ENCODE measurements at places on chromosomes 6 and 20.
A peak's percentile ranks its signal among the peaks of the same experiment; 100 is the strongest.

GRCh38 chr6:42368181-42368580 lies 83.5 kb downstream of the TRERF1 start:
- no peak for DNase-seq

DNA sequence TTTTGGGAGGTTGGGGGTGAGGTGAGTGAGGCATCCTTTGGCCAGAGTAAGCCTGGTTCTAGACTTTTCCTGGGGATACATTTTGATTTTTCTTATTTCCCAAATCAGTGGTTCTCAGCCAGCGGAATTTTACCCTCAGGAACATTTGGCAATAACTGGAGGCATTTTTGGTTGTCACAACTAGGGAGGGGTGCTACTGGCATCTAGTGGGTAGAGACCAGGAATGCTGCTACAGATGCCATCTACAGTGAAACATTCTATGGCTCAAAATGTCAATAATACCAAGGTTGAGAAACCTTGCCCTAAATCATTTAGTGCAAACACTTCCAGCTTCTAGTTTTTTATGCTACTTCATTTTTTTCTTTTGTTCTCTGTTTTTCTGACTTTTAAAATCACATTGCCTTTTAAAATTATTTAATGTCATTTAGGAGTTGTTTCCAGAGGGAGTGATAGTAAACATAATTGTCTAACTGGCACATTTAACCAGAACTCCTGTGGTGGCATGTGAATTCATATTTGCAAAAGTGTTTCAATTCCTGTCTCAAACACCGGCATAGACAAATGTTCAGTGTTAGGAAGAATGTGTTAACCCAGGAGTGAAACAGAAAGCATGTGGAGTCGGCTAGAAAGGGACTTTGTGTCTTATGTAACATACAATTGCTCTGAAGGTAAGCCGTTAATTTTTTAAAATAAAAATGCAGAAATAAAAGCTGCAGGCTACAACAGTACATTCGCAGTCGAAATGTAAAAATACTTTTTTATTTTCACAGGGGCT lies 59.0 kb downstream of the QRSL1 start:
- no peak for DNase-seq

- DNase-seq, result no peak
Measured at GRCh38 chr6:80988892-80989291, 763.6 kb downstream of the TENT5A start.

DNA sequence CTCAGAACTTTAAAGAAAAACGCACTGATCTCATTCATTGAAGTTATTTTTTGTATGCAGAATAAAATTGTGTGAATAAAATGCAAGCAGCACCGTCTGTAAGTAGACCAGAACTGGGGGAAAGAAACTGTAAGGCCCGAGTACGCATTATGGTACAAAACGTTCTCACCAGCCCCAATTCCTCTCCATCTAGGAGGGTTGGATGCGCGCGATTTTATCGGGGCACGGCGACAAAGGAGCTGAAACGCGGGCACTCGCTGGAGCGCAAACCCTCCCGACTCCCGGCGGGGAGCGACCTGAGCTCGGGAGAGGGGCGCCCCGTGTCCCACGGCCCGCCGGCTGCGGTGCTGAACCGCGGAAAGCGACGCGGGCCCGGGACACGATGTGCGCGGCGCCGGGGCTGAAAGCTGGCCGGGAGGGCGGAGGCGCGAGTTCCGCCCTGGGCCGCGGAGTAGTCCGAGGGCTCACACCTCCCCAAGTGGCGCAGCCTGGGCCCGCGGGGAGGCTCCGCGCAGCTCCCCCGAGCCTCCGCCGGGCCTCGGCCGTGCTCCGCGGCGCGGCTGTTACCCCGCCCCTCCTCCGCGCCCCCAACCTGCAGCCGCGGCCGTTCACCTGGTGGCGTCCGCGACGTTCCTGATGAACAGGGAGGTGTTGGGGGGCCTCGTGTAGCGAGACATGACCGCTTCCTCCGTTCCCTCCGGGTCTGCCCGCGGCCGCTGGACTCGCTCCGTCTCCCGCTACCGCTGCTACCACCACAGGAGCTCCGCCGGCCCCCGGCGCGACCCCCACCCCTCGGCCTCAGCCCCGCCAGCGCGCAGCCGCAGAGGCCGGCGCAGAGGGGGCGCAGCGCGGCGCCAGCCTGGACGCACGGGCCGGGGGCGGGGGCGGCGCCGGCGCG lies at the start of gene SRSF12:
Gene SRSF12, minus strand, starts transcription at position 861 of the 898 bp plus-strand sequence. Its CDS starts 184 bp downstream, at position 677.
- peak; percentile 34 for DNase-seq

DNA sequence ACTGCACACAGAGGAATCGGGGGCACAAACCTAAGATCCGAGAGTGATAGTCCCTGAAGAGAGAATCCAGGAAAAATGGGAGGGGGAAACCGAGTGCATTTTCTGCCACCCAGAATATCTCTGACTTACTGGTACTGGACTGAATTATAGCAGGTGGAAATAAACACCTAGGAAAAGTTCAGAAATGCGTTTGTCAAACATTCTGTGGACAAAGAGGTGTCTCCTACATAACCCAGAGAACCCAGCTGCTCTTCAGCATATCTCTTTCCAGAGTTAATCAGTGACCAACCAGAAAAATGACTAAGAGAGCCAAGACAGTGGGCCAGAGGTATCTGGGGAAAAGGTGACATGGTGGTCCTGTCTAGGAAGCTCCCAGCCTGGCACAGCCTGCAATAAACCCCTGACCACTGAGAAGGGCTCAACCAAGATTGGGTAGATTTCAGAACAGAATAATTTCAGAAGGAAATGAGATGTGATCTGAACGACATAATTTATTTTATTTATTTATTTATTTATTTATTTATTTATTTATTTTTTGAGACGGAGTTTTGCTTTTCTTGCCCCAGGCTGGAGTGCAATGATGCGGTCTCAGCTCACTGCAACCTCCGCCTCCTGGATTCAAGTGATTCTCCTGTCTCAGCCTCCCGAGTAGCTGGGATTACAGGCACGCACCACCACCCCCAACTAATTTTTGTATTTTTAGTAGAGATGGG lies 6.0 kb upstream of the VNN1 start:
- DNase-seq, result no peak

DNA sequence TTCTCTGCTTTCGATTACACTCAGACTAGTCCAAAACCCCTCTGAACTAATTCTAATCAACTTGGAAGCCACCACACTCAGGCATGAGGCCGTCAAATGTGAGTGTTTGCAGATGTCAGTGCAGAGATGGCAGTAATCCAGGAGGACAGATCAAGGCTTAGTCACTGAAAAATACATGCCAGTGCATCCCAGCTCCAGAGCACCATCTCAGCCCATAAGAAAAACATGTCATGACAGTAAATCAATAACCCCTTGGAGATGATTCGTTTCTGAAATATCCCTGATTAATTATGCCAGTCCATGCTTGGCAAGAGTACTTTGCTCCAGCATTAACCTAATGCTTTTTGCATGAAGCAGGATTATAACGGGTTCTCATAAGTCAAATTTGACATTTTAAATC lies 179.5 kb downstream of the ADAT2 start:
- DNase-seq, result peak; percentile 6

DNA sequence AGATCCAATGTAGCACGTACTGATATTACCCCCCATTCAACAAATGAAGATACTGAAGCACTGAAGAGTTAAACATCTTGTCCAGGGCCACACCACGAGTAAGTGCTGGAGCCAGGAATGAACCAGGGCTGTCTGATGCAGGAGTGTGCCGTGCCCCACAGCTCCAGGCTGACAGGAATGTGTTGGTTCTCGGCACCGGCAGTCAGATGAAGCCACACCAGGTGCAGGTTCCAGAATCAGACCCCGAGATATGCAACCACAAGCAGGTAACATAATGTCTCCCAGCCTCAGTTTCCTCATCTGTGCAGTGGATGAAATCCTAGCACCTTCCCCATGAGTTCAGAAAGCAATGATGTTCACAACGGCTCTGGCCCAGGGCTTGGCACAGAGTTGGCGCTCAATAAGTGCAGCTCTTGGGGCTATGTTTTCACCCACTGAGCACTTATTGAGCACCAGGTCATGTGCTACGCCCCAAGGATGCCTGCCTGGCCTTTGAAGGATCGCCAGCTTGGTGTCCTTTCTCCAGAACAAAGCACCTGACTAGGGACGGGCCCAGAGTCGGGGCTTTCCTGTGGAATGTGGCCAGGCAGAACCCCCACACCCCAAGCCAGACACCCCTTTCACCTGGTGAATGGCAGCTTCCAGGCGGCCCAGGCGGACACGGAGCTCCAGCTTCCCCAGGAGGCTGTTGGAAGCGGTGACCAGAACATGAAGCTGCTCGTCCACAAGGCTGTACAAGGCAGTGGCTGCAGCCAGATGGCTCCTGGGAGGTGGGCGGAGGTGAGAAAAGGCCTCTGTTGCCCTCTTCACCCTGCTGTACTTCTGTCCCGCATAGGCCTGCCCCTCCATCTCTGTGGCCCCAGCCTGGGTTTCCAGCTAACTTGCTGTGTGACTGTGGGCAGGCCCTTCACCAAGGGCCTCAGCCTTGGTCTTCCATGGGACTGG lies 41.3 kb downstream of the KIAA1755 start:
- DNase-seq, result no peak

DNA sequence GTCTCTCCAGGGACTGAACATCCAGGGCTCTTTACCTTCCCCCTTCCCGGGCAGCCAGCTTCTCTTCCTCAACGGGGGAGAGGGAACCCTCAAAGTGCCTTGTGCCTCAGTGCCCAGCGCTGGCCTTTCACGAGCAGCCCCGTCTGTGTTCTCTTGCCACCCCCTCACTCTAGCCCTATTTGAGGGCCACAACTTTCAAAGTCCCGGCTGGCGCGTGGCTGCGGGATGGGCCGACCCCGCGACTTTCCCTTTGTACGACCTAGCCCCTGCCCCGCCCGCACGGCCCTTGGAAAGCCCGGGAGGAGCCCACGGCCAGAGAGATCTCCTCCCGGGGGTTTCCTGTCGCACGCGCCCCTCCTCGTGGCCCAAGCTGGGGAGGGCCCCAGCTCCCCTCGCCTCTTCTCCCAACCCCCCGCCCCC lies 559 bp downstream of the SCRT2 start:
- DNase-seq, result no peak

- DNase-seq, result no peak
Measured at GRCh38 chr6:68054756-68055155, 580.3 kb upstream of the ADGRB3 start.

GRCh38 chr6:106315765-106316374 lies 9.7 kb downstream of the ATG5 start:
- no peak for DNase-seq

GRCh38 chr20:10076126-10077080 lies 41.6 kb downstream of the ANKEF1 start:
- DNase-seq, result peak; percentile 82

GRCh38 chr6:154960299-154960843 lies 34.7 kb upstream of the TIAM2 start:
- peak; percentile 17 for DNase-seq

DNA sequence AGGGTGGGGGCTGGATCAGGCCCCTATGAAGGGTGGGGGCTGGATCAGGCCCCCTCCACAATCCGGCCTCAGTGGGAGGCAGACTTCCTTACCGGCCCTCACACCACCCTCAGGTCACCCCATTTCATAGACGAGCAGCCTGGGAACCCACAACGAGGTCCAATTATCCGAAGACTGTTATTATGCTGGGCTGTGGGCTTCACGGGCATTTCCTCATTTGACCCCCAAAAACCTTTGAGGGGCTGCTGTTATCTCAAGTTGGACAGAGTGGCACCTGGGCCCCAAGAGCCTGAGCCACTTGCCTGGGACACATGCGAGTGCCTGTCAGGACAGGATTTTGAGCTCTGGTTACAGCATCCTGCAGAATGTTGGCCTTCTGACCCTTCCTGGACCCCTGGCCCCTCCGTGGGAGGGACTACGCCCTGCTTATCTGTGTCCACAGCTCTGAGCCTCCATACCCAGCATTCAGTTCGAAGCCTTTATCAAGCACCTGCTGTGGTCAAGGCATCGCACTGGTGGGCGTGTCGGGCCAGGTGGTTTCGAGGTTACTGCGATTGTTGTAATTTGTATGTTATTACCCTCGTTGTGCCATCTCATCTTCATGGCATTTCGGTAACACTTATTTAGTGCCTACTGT lies 34.5 kb upstream of the PCMTD2 start:
- DNase-seq, result no peak

- DNase-seq, result no peak
Measured at GRCh38 chr20:61719691-61720347, 345.9 kb downstream of the TAF4 start.

DNA sequence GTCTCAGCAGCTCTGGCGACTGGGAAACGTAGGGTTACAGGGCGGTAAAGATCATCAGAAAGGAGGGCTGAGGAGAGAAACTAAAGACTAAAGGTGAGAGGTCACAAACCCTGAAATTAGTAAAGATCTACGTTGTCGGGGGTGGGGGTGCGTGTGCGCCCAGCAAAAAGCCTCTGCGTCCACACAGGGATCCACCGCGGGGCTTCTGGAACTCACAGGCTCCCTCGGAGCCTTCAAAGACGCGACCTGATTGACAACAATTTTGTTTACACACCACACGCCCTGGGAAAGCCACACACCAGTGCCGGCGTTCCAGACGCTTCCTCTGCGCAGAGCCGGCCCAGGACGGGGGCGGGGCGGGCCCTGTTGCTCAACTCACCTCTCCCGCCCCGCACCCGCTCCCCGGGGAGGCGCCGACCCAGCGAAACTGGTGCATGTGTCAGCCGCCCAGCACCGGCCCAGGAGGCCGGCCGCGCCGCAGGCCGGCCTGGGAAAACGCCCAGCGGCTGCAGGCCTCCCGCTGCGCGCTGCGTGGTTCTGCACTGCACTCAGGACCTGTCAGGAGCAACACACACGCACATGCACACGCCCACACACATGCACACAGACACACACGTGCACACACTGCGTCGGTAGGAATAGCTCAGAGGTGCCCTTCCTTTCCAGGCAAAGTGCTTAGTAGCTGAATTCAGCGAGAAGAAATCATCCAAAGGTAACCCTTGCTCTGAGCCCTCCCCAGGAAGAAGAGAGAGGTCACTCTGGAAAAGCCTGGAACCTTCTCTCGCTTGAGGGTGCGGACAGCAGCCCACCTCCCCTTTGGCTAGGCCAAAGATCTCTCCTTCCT lies 57.2 kb upstream of the ARID1B start:
- peak; percentile 99 for DNase-seq

All from body of pancreas (tissue), 4 donors.